ENCODE measurements at places on chromosomes 7 and 10.

- peak; percentile 47 for DNase-seq
Measured at GRCh38 chr7:69213878-69214277, 384.4 kb upstream of the AUTS2 start.

- DNase-seq = peak; percentile 88
Measured at GRCh38 chr7:28922624-28923331, 35.4 kb downstream of the TRIL start.

- no peak for DNase-seq
Measured at GRCh38 chr7:46746695-46747687, 825.9 kb upstream of the IGFBP3 start.

DNA sequence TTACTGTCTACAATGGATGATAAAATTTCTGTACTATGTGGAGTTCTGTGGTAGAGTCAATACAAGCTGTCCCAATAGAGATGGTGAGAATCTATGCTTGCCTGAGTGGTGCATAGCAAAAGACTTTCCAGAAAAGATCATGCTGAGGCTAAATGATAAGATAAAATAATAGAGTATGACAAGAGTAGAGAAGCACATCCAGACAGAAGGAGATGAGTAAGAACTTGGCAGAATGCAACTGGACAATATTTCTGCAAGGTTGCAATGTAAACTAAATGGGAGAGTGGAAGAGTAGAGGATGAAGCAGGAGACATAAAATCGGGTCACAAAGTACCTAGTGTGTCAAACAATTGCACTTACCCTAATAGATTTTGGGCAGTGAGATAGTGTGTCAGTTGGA, 347.6 kb downstream of the MDFIC start:
- no peak for DNase-seq

DNA sequence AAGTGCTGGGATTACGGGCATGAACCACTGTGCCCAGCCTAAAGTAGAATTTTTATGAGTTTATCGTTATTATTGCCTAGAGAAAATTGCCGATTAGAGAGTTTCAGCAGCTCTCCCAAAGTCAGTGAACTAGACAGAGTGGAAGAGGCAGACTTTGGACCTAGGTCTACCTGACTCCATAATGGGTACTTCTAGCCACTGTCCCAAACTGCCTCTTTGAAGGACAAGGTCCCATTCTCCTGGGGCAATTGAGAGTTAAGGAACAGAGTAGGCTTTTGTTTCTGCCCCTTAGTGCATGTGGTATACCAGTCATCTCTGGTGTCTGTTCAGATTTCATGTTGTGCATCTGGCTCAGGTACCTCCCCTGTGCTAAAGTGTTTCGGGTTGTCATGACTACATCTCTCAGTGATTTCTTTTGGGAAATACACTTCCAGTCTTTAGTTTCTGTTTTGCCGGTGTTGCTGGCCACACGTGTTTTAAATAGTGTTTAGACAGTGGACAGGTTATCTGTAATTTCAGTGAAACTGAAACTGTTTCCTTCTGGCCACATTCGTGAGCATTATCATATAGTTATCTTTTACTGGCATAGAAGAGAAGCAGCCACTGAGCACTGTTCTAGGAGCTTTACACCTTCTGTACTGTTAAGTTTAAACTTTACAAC, 4.7 kb downstream of the TMEM236 start:
- no peak for DNase-seq

- no peak for DNase-seq
Measured at GRCh38 chr10:32540691-32541470, 94.9 kb downstream of the CCDC7 start.

GRCh38 chr10:42809676-42810075, 27.1 kb downstream of the BMS1 start:
- no peak for DNase-seq

DNA sequence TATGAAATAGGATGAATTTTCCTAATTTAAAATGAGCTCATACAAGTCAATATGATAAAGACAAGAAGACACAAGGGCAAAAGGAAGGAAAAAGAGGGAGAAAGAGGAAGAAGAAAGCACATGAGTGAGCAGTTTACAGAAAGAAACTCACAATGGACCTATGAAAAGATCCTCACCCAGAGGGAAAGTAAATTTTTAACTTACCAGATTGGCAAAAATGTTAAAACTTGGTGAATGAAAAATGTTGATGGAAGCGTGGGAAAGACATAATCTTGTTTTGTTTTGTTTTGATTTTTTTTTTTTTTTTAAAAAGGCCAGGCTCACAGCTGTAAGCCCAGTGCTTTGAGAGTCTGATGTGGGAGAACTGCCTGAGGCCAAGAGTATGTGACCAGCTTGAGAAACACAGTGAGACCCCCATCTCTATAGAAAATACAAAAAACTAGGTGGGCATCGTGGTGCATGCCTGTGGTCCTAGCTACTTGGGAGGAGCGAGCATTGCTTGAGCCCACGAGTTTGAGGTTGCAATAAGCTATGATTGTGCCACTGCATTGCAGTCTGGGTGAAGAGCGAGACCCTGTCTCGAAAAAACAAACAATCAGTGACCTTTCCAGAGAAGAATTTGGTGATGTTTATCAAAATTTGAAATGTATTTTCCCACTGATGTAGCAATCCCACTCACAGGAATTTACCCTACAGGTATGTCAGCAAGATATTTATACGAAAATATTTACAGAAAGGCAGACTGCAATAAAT, 152.9 kb upstream of the ASAH2 start:
- DNase-seq = no peak

DNA sequence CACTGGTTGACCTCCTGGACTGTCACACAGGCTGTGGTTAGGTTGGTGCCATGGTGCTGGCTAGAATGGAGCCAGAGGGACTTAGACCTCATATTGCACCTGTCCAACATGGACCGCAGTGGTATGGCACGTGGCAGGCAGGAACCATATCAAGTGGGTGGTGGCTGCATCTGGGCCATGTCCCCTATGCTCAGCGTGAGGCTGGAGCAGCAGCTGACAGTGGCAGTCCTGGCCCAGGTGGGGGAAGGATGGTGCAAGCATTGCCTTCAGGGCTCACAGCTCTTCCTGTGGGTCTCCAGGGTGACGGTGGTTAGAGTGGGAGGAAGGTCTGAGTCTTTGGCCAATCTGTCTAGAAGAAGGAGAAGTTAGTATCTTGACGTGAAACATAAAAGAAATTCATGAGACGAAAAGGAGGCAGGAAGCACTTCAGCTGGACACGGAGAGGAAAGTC, 54.5 kb upstream of the PFKFB3 start:
- no peak for DNase-seq

- no peak for DNase-seq
Measured at GRCh38 chr7:47026780-47027361, 555.0 kb downstream of the TNS3 start.

DNA sequence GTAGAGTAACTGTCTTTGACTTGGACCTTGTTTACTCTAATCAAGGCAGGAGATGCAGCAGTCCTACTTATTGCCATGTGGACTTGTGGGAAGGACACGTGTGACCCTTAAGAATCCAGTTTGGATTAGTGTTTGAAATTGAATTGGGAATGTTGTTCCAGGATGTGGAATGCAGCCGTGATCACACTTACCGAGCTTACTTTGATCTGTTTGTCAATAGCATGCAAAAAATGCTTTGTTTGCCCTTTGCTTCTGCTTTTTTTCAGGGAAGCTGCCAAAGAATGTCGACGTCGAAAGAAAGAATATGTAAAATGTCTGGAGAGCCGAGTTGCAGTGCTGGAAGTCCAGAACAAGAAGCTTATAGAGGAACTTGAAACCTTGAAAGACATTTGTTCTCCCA, 84.7 kb downstream of the CREM start:
- no peak for DNase-seq

DNA sequence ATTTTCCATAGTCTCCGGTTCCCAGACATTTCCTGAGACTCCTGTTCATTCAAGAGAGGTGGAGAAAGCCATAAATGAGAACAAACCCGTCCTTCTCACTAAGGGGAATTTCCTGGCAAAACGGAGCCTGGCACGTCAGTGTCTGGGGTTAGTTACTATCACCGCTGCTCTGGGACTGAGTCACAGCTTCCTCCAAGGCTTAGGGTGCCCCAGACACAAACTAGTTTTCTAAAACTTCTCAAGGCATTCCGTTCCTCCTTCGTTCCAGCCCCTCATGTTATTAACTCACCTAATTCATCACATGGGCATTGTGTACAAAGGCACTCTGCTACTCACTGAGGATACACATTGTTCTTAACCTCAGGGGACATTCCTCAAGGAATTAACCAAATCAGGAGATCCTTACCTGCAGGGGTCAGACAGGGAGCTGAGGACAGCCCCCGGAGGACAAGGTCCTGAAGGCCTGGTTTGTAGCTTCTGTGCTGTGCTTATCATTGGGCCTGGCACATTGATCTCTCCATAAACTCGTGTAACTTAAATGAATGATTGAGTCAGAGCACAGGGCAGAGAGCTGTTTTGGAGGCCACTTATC, 103.0 kb upstream of the KLF6 start:
- no peak for DNase-seq

DNA sequence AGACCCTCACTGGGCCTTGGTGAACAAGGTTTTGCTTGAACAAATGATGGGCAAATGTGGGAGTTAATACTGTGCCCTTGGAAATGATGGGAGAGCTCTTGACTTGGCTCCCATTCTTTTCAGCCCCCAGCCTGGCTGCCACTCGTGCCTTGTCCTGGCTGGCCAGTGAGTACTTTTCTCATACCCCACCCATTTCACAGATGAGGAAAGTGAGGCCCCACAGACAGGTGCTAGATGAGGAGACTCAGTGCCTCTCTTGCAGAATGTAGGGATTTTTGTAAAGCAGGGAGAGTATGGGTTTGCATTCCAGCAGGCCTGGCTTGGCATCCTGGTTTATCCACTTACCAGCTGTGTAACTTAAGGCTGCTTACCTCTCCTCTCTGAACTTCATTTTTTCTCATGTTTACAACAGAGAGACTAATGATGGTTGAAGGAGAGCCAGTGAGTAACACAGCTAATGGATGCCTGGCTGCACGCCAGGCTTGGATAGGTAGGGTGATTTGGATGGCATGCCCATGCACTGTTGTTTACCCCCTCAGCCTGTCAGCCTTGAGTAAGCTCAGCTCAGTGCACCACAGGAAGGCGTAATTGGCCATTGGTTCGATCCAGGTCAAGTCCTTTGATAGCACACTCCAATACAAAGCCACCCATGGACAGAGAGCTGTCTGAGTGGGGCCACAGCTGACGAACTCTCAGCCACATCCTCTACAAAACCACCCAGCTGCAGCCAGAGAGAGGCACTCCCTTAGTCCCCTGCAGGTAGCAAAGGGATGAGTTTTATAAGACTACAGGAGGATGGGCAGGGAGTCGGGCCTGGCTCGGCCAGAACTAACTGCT, 436.8 kb downstream of the RPS24 start:
- DNase-seq = peak; percentile 64

DNA sequence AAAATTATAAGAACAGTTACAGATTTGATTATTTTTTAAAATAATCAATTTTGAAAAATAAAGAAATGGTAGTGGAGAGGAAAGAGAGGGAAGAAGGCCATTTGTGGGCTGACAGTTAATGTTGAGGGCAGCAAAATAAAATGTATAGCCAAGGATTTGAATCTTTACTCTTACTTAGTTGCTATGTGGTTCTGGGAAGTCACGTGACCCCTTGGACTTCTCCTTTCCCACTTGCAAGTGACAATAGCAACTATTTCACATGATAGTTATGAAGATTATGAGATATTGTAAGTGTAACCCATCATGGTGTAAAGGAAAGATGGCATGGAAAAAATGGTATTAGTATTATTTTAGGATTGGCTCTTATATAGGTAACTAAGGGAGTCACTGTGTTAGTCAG, 567.3 kb upstream of the GHITM start:
- DNase-seq = no peak

DNA sequence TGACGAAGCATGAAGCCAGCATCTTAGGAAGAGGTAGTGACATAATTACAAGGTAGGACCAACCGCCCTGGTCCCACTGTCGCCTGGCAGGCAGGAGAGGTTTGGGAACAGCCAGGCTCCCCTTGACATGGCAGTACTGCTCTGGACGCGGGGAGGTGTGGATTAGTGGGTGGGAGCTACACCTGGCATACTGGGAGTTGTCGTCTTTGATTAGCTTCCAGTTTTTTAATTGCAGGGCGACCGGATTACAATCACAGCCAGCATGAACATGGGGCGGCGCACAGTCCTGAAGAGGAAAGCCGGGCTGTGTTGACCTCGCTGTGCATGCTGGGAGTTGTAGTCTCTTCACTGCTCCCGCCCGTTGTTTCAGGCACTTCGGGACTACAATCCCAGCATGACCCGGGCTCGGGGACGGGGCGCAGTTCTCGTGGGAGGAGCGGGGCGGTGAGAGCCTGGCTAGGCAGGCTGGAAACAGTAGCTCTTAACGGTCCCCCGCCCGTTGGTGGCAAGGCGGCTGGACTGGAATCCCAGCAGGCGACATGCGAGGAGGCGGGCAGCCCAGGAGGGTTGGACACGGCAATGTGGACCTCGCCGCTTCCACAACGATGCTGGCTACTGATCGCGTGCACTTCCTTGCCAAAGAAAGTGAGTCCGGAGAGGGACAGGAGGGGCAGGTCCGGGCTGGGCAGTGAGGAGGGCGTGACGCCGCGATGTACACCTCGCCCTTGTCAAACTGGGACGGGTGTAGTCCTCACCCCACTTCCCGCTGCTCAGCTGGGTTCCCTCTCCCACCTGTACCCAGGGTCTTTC, 98.0 kb upstream of the ZNF722 start:
- DNase-seq = peak; percentile 11
